ENCODE measurements at places on chromosomes 5 and 9.

- no peak for DNase-seq
These were observed 265.9 kb downstream of the MCTP1 start for GRCh38 chr5:95018946-95019345.

DNA sequence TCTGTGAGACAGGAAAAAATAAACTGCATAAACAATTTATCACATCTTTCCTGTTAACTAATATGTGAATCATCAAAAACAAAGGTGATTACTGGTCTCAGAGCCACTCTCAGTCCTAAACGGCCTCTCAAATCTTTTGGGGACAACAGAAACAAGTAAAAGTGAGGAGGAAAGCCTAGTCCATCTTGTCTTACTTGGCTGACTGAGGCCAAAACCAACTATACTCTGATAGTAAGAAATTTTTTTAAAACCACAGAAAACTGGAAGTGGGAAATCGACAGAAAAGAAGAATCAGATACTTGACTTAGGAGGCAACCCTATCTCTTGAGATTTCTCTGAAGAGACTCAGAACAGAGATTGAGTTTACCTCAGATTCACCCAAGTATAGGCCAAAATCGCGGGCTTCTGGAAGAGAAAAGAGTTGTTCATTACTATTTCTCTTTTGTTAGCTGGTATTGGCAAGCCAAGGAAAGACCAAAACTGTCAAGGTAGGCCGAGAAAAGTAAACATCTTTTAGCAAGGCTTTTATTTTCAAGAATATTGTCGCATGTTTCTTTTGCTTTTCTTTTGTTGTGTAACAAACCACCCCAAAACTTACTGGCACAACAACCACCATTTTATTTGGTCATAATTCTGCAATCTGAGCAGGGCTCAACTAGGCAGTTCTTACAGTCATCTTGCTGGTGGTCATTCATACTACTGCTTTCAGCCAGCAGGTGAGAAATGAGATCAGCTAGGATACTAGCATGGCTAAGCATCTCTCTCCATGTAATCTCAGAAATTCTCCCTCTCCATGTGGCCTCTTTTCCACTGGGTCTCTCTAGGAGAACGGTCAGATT lies 46.1 kb downstream of the RFX3 start:
- no peak for DNase-seq

GRCh38 chr9:113579283-113580040 lies 115.9 kb downstream of the RGS3 start:
- no peak for DNase-seq

GRCh38 chr5:6476313-6476661 lies 27.6 kb downstream of the UBE2QL1 start:
- DNase-seq = no peak

- DNase-seq = no peak
These were observed 200.6 kb downstream of the SGCD start for GRCh38 chr5:156527611-156528010.

DNA sequence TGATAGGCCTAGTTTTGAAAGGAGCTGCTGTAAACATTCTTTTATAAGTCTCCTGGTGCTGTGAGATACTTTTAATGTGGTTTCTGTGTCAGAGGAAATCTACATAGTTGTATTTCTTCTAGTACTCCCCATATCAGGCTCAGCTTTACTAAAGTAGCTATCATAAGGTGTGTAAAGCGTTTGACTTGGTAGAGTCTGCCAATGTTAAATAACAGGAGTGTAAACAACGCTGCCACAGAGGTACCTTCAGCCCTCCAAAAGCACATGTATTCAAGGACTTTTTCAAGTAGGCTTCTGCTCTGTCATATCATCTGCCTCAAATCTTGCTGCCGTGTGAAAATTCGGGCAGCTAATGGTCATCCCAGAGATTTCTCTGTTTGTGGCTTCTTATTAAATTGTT lies 142.7 kb downstream of the ZSWIM6 start:
- no peak for DNase-seq

GRCh38 chr5:7869474-7870136 lies 657 bp downstream of the MTRR start:
- no peak for DNase-seq

DNA sequence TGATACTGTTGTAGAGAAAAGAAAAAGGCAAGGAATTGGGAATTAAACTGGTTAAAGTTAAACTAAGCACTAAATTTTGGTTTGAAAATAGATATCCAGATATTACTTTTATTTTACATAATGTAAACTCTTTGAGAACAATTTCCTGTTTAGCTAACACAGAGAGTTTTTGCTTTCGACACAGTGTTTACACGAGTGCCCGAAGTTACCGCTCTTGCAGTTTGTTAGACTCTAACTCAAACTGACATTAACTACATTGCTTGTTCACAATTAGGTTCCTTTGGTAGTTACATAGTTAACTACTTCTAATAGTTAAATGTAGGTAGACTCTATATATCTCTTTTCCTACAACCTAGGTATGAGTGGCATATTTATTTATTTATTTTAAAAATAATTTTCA lies 117.1 kb upstream of the CHD1 start:
- DNase-seq = no peak

DNA sequence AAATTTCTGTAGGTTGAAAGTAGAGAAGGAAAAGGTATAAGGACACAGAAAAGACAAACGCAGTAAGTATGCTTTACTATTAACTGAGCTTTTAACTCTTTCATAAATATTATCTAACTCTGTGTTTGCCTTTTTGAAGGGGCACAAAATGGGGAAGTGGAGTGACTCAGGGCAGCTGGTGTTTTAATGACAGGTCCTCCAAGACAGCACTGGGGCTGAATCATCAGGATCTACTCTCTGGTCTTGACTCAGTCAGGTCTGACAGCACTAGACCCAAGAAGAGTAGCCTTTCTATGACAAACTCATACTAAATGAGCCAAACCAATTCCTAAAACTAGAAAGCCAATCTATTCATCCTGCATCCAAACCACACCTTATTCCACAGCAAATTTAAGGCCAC lies 102.2 kb downstream of the APTX start:
- DNase-seq = no peak

GRCh38 chr9:4305065-4305985 lies 5.5 kb upstream of the GLIS3 start:
- DNase-seq = no peak

DNA sequence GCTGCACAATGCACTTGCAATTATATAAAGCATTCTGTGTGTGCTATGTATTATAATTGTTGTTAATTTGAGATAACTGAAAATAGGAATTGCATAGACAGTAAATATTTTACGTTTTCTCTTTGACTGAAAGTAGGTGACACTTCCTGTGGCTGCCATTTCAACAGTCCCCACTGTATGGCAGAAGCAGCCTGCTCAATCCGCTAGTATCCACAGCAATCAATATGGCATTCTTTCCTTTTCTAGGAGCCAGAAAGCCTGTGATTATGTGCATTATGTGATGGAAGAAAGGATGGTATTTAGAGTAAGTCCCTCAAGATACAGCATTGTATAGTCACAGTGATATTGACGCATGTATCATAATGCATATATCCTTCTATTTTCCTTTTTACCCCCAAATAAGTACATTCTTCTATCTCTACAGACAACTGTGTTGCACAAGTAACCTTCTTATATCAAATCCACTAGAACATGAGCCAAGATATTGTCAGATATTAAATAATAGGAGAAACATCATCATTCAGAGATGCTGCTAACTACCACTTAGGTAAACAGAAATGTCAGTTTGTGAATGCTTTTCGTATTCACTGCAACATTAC lies 59.7 kb downstream of the CARTPT start:
- no peak for DNase-seq

DNA sequence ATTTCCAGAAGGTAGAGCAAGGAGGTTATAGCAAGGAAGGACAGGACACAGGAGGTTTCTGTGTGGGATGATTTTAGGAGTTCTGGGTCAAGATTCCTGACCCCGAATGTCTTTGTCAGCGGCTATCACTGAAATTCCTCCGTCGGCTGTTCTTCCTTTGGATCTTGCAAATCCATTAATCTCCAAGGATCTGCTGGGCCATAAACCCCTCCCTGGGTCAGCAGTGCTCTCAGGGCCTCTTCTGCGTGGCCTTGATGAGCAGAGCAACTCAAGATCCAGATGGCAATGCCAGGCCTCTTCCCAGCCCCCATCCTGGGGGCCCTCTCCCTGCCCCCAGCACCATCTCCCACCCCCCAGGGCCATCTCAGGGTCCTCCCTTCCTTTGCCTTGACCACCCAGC lies 16.3 kb upstream of the COL27A1 start:
- DNase-seq = no peak

DNA sequence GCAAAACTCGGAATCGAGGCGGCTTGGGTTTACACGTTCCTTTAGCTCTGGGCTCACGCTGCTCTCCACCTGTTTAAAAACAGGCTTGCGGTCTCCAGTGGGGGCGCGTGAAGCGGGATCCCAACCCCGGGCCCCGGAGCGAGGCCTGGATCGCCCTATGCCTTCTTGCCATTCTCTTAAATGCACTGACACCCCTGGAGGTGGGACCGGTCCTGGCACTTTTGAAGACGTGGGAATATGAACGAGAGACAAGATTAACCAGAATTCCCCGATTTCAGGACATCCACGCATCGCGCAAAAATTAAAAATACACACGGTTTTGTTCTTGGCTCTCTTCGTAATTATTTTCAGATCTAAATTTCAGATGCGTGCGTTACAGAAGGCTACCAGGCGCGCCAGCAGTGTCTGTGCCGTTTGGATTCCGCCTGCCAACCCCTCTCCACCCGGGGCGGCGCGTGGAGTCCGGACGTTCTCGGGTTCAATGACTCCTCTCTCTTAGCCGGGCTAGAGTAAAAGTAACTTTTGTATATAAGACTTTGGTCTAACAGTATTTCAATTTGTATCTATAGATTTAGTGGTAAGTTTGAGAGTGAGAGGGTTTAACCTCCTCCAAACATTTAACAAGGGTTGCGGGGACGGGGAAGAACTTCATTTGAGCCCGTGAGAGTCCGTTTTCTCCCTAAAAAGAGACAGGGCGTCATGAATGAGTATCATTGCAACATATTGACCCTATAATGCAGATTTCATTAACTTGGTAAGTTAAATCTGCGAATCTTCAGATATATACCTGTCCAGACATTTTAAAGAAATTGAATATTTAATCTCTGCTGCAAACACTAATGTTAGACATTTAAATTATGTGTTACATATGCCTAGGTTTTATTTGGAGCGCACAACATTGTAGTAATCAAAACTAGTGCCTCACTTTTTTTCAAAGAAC lies 3.8 kb downstream of the FOXD1 start:
- DNase-seq = no peak

DNA sequence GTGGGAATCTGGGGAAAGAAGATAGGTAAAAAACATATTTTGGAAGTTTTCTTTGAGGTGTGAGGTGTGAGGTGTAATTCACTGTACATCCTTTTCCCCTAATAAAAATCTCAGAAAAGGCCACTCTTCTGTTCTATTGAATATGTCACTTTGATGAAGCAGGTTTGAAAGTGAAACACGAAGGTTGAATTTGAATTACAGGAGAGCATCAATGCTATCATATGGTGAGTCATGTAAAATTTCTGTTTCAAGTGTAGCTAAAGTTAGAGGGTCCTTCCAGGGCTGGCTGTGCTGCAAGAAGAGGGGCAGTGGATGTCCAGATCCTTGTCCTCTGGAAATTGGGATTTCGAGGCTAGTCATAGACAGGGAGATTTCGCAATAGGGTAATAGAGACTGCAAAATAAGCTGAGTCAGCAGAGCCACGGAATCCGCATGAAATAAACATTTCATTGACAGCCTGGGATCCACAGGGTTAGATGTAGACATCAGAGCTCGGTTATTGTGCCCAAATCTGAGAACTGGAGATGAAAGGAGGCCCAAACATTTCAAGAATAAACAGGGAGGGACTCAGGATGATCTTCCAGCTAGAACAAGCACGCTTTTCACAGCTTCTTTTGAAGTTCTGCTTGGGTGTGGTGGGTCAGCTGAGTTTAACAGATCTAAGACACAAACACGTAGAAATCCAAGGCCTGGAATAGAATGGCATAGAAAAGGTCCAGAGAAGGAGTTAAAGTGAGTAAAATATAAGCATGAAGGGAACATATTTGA lies 194.4 kb upstream of the CDKN2B start:
- no peak for DNase-seq

- peak; percentile 53 for DNase-seq
These were observed 7.3 kb downstream of the IRX1 start for GRCh38 chr5:3602785-3603502.

- DNase-seq = no peak
These were observed 42.1 kb upstream of the STXBP1 start for GRCh38 chr9:127569886-127570401.

GRCh38 chr9:35937227-35937626 lies 20.7 kb downstream of the OR2S2 start:
- DNase-seq = no peak

- DNase-seq = no peak
These were observed 181.8 kb downstream of the SYK start for GRCh38 chr9:90983394-90983793.

- no peak for DNase-seq
These were observed 20.8 kb upstream of the CTNNAL1 start for GRCh38 chr9:109033941-109034700.

- no peak for DNase-seq
These were observed 9.1 kb downstream of the PTGES2 start for GRCh38 chr9:128118472-128118857.

DNA sequence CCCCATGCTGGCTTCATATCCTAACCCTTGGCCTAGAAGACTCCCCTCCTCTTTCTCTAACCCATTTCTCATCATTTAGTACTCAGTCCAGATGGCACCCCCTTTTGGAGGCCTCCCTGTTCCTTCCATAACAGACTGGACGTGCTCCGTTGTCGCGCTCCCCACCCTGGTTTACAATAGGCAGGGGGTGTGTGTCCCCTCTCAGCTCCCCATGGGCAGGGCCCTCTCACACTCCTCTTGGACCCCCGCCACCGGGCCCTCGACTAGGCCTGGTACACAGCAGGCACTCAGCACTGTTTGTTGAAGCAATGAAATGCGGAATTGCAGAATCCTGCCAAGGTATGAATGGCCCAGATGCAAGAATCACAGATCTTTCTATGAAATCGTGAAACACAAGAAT lies 227.4 kb downstream of the FSTL4 start:
- peak; percentile 11 for DNase-seq

- DNase-seq = peak; percentile 79
These were observed at the start of the genes EIF4E1B and SNCB for GRCh38 chr5:176629853-176630680. Gene EIF4E1B (plus strand): TSS chr5:176630675. CDS start chr5:176642788, 12,113 bp downstream. Gene SNCB (minus strand): TSS chr5:176630534. CDS start chr5:176629654, 880 bp downstream.

DNA sequence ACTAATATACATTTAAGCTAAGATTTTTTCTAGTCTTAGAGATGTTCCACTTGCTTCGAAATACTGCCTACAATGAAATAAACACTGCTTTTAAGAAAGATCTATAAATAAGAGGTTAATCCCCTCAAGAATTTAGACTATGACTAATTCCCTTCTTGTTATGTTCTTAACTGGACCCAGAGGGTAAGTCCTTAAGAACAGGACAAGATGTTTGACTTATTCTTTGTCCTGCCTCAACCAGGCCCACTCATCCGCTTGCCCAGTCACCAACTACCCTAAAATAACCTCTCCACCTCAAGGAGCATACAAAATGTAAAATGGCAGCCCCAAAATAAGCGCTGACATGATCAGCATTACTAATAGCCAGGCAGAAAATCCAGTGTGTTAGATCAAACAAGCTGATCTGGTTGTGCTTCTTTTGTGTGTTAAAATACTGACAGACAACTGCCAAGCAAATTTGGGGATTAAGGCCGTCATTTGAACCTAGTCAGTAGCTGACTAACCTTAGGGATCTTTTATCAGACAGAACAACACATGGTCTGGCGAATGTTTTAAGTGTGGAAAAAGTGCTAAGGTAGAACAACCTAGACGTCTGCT lies 93.7 kb upstream of the SMC5 start:
- no peak for DNase-seq

GRCh38 chr5:121182788-121183490 lies 668.7 kb upstream of the FTMT start:
- no peak for DNase-seq

- DNase-seq = no peak
These were observed 125.2 kb upstream of the SMIM23 start for GRCh38 chr5:171660434-171660833.
